ENCODE measurements at places on chromosomes 6 and 20.

- peak; percentile 12 for DNase-seq
Measured at GRCh38 chr6:106844930-106845329, 129.6 kb downstream of the CD24 start.

DNA sequence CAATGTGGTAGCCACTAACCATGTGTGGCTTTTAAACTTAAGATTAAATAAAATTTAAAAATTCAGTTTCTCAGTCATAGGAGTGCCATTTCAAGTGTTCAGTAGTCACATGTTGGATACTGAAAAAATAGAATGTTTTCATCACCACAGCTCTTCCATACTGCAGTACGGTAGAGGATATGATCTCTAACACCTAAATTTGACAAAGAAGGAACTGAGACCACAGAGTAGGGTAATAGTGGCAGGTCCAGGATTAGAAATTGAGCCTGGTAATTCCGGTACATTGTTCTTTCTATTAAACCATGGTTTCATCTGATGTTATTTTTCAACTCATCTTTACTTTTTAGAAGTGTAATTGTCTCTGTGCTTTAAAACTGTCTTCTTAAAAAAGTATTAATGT is 104.0 kb downstream of the CD2AP start:
- no peak for DNase-seq

DNA sequence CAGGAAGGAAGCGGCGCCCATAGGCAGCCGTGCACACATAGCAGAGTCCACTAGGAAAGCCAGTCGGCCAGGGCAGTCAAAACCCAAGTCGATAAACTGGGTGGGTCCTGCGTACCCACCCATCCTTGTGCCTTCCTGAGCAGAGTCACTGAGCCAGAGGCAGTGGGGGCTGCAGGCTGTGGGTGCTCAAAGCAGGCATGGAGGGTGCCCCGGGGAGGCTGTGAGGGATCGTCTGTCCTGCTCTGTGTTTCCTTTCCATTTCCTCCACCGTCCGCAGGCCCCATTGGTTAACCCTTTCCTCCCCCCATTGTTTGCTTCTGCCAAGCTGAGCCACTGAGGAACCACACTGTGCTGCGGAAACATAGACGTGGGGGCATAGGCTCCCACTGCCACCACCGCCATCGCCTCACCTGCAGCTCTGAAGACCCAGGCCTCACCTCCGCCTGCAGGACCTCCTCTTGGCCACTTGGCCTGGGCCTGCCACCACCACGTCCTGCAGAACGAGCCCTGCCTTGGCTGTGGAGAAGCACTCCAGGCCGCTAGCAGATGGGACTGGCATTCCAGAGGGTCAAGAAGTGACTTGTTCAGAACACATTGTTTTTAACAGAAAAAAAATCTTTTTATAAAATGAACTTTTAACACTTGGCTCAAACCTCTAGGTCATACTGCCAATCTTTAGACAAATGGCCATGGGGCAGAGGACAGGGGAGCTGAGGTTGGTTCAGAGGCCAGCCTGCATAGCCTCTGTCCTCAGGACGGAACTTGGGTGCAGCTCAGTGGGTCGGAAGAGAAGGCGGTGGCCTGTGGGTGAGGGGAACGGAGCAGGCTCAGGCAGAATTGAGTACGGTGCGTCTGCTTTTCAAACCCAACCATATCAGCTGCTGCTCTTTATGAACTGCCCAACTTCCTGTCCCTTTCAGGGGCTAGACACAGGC is 52.6 kb downstream of the TCP11 start:
- no peak for DNase-seq

- DNase-seq, result no peak
Measured at GRCh38 chr20:58586565-58587093, 64.5 kb upstream of the STX16 start.

DNA sequence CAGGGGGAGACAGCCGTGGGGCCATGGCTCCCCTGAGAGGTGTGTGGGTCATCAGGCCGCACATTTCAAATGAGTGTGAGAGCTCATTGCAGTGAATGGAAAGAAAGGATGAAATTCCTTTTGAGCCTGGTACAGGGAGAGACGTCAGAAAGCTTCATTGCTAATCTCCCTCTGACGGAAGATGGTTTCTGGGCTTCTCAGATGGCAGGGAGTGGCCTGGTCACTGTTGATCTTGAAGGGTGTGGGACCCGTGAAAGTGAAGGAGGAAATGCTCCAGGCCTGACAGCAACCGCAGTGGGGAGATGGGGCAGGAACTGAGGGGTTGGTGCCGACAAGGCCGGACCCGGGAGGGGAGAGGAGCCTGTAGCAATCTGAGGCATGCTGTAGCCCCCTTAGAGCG is 127.4 kb downstream of the MYLK4 start:
- no peak for DNase-seq

- DNase-seq, result no peak
Measured at GRCh38 chr20:52972965-52973819, 1.0 kb downstream of the TSHZ2 start.

DNA sequence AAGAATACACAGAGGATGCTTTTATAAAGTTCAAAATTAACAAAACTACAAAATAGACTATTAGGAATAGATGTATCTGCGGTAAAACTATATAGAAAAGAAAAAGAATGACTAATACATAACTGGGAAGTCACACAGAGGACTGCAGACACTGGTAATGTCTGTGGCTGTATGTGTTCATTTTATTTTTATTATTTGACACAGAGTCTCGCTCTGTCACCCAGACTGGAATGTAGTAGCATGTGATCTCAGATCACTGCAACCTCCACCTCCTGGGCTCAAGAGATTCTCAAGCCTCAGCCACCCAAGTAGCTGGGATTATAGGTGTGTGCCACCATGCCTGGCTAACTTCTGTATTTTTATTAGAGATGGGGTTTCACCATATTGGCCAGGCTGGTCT is 38.9 kb downstream of the ESF1 start:
- no peak for DNase-seq

DNA sequence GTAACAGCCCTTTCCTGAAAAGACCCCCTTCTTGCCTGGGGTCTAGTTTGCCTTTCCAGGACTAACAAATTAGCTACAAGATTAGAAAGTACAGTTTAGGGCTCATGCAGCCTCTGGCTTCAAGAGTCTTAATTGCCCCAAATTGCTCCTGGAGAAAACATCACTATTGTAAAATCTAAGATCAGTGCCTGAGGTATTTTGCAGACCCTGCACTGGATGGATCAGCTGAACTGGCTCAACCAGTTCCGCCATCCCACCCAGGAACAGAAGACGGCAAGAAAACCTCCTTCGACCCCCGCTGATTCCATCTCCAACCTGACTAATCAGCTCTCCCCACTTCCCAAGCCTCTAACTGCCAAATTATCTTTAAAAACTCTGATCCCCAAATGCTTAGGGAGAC is 236.5 kb upstream of the KCNG1 start:
- no peak for DNase-seq

All from memory B cell (primary cell).